Lung (tissue), 17 donors: ENCODE measurements at places on chromosomes 1 and 21. TPM values are rescaled to one million over a fixed set of nuclear protein-coding genes. Genes with fewer than 3 reads are reported as not detected.

Gene RNF186
- not detected for total RNA-seq

Gene CD2
- total RNA-seq: 4.8 TPM

Gene AVPR1B
- total RNA-seq: not detected

Gene OR2W3
- 1.1 TPM for total RNA-seq

Gene CLDN17
- total RNA-seq: not detected

Gene IL12RB2
- 2.1 TPM for total RNA-seq

Gene CELSR2
- 7.6 TPM for total RNA-seq

Gene OR2T11
- total RNA-seq: not detected

Gene CHIA
- 11.4 TPM for total RNA-seq

Gene TMEM54
- 22.4 TPM for total RNA-seq

Gene ACTN2
- 6.6 TPM for total RNA-seq

Gene SF3B4
- total RNA-seq: 19.6 TPM

Gene AIRE
- 0.37 TPM for total RNA-seq

Gene SPRR5
- not detected for total RNA-seq

Gene KISS1
- not detected for total RNA-seq

Gene NT5C1A
- total RNA-seq: not detected

Gene LCE2B
- total RNA-seq: not detected

Gene FAM76A
- total RNA-seq: 19.4 TPM

Gene ADORA3
- total RNA-seq: 5.6 TPM

Gene CLSTN1
- 88.0 TPM for total RNA-seq

Gene PRRX1
- 37.5 TPM for total RNA-seq

Gene PRDX1
- total RNA-seq: 208 TPM

Gene GFI1
- 2.2 TPM for total RNA-seq

Gene RAB25
- 75.2 TPM for total RNA-seq

Gene MMEL1
- total RNA-seq: 4.0 TPM

Gene REN
- 0.28 TPM for total RNA-seq

Gene C4BPA
- total RNA-seq: 158 TPM

Gene FALEC
- not detected for total RNA-seq

Gene EPHX1
- 115 TPM for total RNA-seq

Gene CRNN
- total RNA-seq: not detected

Gene APOBEC4
- total RNA-seq: 5.3 TPM

Gene AQP10
- 0.64 TPM for total RNA-seq

Gene GBP5
- 2.9 TPM for total RNA-seq

Gene ATP6V0B
- 71.2 TPM for total RNA-seq

Gene IVL
- 0.31 TPM for total RNA-seq
